Bronchus fibroblast of lung (primary cell): ENCODE measurements at places on chromosomes 2 and 18. TPM values are rescaled to one million over a fixed set of nuclear protein-coding genes. Genes with fewer than 3 reads are reported as not detected.

Gene CHRNA1
- total RNA-seq: 0.15 and 0.34 TPM in 2 replicates

Gene DAW1
- total RNA-seq: 4.9 and 6.5 TPM in 2 replicates

Gene EGR4
- total RNA-seq: not detected in 2 replicates

Gene FAM110C
- not detected in 2 replicates for total RNA-seq

Gene IL1R2
- 0.50 and 0.74 TPM in 2 replicates for total RNA-seq

Gene CHRND
- not detected in 2 replicates for total RNA-seq

Gene ROCK1
- total RNA-seq: 11.1 and 13.3 TPM in 2 replicates

Gene LBH
- 6.7 and 8.3 TPM in 2 replicates for total RNA-seq

Gene NMS
- not detected in 2 replicates for total RNA-seq

Gene EVX2
- not detected in 2 replicates for total RNA-seq

Gene TNFRSF11A
- total RNA-seq: 0.17 and 0.30 TPM in 2 replicates

Gene DTYMK
- 139 and 142 TPM in 2 replicates for total RNA-seq

Gene C2orf78
- total RNA-seq: not detected in 2 replicates

Gene CCDC178
- total RNA-seq: 0.59 TPM in 1 of 2 replicates, not detected in the other

Gene ACTR2
- 73.6 and 78.0 TPM in 2 replicates for total RNA-seq

Gene KCTD18
- total RNA-seq: 11.6 and 12.3 TPM in 2 replicates

Gene MAB21L4
- total RNA-seq: not detected in 2 replicates

Gene HOXD13
- not detected in 2 replicates for total RNA-seq

Gene TNFAIP6
- total RNA-seq: 7.4 and 8.1 TPM in 2 replicates

Gene RAB6D
- not detected in 2 replicates for total RNA-seq

Gene ZSWIM2
- under 0.01 TPM in 1 of 2 replicates, not detected in the other for total RNA-seq

Gene MAP3K19
- not detected in 2 replicates for total RNA-seq

Gene PLCD4
- total RNA-seq: 0.67 and 0.89 TPM in 2 replicates

Gene LYG1
- 0.45 TPM in 1 of 2 replicates, not detected in the other for total RNA-seq

Gene SERPINB4
- not detected in 2 replicates for total RNA-seq

Gene GPR39
- 2.4 and 3.7 TPM in 2 replicates for total RNA-seq

Gene ASB3
- total RNA-seq: 16.3 and 16.4 TPM in 2 replicates

Gene SNED1
- total RNA-seq: 8.6 and 9.1 TPM in 2 replicates

Gene CAPN10
- total RNA-seq: 16.8 and 19.8 TPM in 2 replicates

Gene LIPG
- 10.8 and 13.7 TPM in 2 replicates for total RNA-seq
